ENCODE measurements at places on chromosomes 11 and 22.

- DNase-seq, result no peak
Observed at GRCh38 chr11:77249427-77249826, 52.1 kb downstream of the GDPD4 start.

DNA sequence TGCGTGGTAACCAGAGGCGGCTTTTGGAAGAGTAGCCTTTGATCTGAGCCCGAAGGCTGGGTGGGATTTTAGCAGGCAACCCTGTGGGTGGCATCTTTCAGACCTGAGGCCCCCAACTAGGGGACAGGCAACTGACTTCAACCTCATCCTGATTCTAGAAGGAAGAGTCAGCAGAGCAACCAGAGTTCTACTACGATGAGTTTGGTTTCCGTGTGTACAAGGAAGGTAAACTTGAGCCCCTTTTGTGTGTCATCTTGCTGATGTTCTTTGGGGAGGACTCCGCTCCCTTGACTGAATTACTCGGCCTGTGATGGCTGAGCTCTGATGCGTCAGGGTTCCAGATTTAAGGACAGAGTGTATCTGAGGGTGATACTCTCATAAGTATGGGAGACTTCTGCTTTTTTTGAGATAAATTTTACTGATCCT lies 31.6 kb downstream of the SGSM3 start:
- DNase-seq, result no peak

- no peak for DNase-seq
Observed at GRCh38 chr22:27842201-27842600, 40.6 kb upstream of the MN1 start.

GRCh38 chr11:16833026-16833425 lies 94.6 kb downstream of the C11orf58 start:
- DNase-seq, result no peak

- peak; percentile 86 for DNase-seq
Observed at GRCh38 chr22:38700789-38701628, at the start of gene JOSD1. Gene JOSD1, minus strand, starts transcription at chr22:38700943. Its CDS starts 956 bp downstream, at chr22:38699987.

GRCh38 chr11:104573441-104573990 lies 324.7 kb downstream of the CASP12 start:
- no peak for DNase-seq

- no peak for DNase-seq
Observed at GRCh38 chr11:133776671-133777367, 68.5 kb downstream of the SPATA19 start.

GRCh38 chr11:854601-855329 lies 12.1 kb downstream of the TSPAN4 start:
- no peak for DNase-seq

- no peak for DNase-seq
Observed at GRCh38 chr11:1073261-1073724, 1.4 kb upstream of the MUC2 start.

- DNase-seq, result no peak
Observed at GRCh38 chr11:35170503-35170902, 31.5 kb downstream of the CD44 start.

- DNase-seq, result peak; percentile 61
Observed at GRCh38 chr11:14300661-14301304, 58.2 kb downstream of the RRAS2 start.

DNA sequence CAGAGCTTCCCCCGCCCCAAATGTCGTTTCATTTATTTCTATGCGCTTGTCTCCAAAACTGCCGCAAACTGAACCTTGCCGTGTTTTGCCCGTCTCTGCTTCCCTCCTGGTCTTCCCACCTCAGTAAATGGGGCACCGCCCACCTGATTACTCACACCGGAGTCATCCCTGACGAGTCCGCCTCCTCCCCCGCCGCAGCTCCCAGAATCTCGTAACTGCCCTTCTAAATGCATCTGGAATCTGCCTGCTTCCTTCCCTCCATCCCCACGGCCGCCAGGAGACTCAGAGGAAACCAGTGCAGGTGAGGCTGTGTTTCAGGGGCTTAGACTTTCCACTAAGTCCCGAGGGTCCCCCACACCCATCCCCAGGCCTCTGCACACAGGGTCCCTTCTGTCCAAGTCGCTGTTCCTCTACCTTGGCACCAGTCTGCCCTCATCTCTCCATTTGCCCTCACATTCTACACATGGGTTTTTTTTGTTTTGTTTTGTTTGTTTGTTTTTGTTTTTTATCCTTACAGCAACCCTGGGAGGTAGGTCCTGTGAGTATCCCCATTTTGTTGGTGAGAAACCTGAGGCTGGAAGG lies 62.6 kb upstream of the PHF21B start:
- DNase-seq, result no peak

DNA sequence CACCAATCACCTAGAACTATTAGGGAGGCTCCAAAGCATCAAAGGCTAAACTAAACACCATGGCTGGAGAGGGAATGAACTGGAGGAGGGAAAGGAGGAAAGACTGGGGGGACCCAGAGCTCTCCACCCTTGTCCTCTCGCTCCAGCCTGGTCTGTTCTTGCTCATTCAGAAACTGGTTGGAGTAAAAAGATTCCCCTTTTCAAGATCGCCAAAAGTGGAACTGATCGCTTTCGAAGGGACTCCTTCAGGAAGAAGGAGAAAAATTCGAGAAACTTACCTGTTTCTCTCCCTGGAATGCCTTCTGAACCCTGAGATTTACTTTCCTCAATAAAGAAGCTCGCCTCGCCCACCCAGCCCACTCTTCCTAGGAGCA lies 46.9 kb downstream of the OR4D9 start:
- no peak for DNase-seq

- no peak for DNase-seq
Observed at GRCh38 chr11:82233201-82233600, 500.5 kb downstream of the FAM181B start.

GRCh38 chr11:41175304-41175972 lies 284.0 kb downstream of the LRRC4C start:
- no peak for DNase-seq

DNA sequence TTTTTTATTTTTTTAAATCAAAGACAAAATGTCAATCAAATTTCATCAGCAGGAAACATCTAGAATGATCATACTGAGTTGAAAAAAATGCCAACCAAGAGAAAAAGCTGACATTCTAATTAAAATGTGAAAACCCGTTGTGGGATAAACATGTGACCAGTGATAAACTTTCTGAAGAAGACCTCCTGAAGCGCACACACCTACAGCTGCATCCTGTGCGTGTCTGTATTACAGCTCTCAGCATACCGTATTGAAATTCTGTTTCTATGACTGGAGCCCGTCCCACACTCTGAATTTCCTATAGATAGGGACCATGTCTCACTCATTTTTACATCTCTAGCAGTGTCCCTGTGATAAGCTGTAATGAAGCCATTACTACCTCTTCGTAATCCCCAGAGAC lies 12.2 kb upstream of the NUP50 start:
- no peak for DNase-seq

DNA sequence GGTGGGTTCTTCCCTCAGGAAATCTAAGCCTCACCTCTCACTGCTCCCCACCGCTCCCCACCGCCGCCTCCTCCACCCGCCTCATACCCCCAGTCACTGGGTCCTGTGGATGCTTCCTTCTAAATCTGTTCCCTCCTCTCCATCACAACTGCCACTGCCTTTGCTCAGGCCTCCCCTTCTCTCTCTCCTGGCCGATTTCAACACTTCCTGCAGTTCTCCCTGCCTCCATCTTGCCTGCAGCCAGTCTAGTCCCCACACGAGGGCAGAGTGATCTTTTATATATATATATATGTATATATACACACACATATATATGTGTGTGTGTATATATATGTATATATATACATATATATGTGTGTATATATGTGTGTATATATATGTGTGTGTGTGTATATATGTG lies 27.8 kb downstream of the CREB3L1 start:
- DNase-seq, result peak; percentile 52

GRCh38 chr22:32796865-32797573 lies 4.5 kb upstream of the TIMP3 start:
- DNase-seq, result peak; percentile 83

DNA sequence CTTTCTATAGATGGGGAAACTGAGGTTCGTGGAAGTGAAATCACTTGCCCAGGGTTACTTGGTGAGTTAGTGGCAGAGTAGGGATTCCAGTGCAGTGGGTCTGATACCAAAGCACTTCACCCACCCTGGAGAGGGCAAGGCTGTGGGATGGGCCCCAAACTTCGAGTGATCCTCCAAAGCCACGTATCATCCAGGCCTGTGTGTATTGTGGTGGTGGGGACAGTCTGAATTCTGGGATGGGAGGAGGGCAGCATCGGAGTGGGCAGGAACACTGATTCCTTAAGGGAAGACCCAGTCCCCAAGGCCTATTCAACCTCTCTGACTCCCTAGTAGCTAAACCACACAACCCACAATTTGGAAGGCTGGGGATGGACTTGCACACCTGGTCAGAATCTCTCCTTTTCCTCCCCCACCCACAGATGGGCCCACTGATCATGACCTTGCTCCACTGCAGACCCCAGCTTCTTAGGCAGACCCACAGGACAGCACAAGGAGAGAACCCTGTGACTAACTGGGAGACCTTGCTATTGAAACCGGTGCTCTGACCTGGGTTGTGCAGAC lies 11.5 kb downstream of the TMPRSS13 start:
- no peak for DNase-seq

DNA sequence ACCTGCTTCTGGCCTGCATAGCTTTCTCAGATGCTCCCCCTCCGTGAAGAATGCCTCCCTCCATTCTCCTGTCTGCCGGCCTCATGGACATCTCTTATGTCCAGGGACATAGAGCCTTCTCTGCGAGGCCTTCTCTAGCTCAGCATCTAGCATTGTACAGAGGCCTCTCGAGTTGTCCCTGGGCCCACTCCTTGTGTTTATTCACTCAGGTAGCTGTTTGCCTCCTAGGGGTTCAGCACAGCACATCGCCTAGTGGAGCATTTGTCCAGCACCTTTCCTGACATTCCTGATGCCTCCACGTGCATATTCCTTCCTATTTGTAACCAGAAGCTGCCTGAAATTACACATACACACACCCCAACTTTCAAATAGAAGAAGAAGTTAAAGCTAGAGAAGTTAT lies 101.3 kb downstream of the TBC1D22A start:
- peak; percentile 28 for DNase-seq

DNA sequence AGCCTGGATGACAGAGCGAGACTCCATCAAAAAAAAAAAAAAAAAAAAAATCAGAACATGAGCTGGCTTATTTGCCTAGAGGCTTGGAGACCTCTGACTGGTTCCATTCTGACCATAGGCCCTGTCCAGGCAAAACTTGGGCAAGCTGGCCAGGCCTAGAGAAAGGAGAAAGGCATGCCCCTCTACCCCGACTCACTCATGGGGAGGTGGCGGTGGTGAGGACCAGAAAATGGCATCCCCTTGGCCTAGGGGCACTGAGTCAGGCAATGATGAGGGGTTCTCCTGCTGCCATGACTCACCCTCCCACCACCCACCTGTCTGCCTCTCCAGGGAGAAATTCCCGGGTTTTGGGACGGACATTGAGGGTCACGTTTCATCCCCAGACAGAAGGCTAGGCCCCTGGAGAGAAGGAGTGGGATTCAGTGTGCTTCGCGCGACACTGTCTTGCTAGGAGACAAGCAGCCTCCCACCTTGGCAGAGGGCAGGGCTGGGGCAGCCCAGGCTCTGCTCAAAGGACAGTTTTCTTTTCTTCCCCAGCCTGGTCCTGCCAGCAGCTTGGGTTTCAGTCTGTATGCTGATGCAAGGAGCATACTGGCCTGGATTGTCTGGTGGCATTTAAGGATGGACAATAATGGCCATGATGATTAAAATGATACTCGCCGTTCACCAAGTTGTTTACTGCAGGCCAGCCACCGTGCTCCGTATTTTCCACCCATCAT lies 17.2 kb downstream of the TOB2 start:
- no peak for DNase-seq

GRCh38 chr11:65609665-65610064 lies 4.4 kb downstream of the MAP3K11 start:
- no peak for DNase-seq

GRCh38 chr11:3338569-3339339 lies 40.2 kb downstream of the ZNF195 start:
- DNase-seq, result no peak

- no peak for DNase-seq
Observed at GRCh38 chr11:6825231-6825744, 20.2 kb upstream of the OR10A5 start.

DNA sequence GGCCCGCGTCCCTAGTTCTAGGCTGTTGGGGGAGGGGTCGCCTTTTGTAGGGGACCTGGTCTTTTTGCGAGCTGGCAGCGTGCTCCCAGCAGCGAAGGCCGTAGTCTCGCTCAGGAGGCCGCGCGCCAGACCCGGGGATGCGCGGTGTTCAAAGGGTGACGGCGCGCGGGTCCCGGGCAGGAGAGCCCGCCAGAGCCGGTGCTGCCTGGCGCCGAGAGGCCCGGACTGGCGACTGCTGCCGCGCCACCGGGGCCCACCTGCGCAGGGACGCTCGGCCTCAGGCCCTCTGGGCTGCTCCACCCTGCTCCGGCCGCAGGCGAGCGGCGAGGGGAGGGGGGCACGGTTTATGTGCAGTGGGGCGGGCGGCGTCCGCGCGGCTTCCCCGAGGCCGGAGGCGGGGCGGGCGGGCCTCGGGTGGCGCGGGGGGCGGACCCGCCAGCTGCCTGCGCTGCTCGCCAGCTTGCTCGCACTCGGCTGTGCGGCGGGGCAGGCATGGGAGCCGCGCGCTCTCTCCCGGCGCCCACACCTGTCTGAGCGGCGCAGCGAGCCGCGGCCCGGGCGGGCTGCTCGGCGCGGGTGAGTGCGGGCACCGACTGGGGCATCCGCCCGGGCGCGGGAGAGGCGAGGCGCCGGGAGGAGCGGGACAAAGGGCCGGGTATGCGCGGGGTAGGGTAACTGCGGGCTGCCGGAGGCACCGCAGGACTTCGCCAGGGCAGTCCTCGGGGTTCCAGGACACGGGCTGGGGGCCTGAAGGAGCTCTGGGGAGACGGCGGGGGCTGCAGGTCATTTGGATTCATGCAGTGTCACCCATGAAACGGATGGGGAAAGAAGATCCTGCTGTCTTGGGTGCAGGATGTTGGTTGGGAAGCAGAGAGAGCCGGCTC lies at the start of gene PRSS23:
PRSS23 (plus strand) TSS at position 467 of the 884 bp plus-strand sequence. CDS start 7,102 bp downstream, outside the sequence.
- peak; percentile 63 for DNase-seq

GRCh38 chr11:103895106-103895505 lies 141.3 kb upstream of the DDI1 start:
- no peak for DNase-seq

DNA sequence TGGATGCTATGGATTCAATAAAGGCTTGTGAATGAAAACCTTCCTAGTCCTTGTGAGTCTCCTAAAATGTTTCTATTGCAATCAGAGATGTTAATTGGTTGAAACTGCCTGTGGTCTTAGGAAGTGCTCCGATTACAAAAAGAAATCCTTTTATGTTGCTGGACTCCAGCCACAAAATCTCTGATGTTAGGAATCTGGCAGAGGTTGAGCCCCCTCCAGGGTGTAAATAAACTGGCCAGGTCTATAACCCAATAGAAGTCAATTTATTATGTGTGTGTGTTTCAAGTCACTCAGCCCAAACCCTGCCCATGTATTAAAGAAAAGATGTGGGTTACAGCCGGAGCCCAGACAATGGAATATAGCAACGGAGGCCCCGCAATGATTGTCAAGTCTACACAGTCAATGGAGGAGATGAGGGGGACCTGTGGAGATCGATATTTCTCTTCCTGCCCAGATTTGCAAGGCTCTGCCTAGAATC lies 218.1 kb upstream of the SORL1-AS1 start:
- no peak for DNase-seq
